Ureter (tissue), 1 donor: ENCODE measurements at places on chromosomes 5 and 9.

GRCh38 chr5:177194268-177194667 is 60.7 kb downstream of the NSD1 start:
- no peak for DNase-seq

DNA sequence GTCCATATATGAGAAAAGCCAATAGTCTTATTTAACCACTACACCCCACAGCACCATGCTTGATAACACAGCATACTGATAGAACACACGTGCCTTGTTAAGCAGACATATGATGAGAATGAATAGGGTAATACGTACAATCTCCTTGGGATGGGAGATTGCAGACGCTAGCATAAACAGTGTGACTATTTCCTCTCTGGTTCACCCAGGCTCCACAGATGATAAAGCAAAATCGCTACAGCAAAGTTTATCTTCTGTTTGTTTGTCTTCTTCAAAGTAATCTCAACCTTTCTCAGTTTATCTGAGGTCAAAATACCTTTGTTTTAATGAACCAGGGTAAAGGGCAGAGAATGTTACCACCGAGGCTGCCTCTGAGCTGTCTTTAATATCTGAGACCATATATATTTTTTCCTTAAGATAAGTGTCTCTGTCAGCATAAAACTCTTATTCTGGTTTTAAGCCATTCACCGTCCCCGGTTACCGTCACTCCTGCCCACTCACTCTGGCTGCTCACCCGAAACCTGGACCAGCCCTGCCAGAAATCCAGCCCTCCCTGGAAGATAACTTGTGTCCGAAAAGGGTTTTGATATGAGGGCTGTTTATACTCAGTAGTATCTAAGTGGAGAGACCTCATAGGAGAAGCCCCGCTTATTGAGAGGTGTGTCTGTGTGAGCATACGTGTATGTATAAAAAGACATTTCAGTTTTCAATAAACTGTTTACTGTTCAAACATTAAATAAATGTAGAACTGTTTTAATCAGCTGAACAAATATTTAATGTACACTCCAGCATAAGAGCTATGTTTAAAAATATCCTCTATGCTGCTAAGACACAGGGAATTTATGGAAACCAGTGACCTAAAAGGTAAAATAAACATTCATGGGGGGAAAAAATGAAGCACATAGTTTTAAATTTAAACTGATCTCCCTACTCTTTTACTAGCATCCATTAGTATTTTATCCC is 465.4 kb downstream of the RASEF start:
- DNase-seq, result no peak

DNA sequence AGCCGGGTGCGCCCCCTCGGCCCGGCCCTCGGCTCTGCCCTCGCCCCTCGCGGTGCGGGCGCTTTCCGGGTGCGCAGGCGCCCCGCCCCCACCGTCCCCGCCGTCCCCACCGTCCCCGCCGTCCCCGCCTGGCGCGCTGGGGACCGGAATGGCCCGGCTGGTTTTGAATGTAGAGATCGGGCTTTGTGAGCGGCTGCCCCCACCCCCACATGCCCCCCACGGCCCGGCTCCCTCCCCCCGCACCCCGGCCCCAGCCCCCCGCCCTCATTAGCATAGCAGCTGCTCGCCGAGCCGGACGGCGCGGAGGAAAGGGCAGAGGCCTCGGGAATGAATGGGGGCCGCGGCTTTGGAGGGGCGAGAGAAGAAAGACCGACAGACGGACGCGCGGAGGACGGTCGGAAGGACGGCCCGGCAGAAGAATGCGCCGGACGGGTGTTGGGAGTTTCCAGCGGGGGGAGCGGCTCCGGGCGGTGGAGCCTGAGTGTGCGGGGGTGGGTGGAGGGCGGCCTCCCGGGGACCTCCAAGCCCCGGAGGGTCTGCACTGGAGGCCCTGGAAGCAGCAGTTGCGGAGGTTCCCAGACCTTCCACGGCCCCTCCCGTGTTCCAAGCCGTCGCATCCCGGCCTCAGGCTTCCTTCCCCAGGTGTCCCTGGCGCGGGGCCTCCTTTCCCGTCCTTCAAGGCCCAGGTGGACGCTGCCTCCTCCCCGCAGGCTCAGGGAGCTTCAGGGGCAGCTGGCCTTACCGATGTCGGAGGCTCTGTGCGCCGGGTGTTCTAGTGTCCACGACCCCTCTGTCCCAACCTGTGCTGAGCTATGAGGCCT is 6.0 kb downstream of the NRARP start:
- no peak for DNase-seq

- no peak for DNase-seq
Observed at GRCh38 chr5:164202338-164202737, 696.9 kb downstream of the MAT2B start.

- no peak for DNase-seq
Observed at GRCh38 chr9:83144492-83144891, 81.5 kb upstream of the RASEF start.
